Hematopoietic multipotent progenitor cell treated with erythropoietin and hydrocortisone succinate and interleukin-3 and kit ligand, for 4 days (in vitro differentiated cells): ENCODE measurements at places on chromosomes 4 and X.

DNA sequence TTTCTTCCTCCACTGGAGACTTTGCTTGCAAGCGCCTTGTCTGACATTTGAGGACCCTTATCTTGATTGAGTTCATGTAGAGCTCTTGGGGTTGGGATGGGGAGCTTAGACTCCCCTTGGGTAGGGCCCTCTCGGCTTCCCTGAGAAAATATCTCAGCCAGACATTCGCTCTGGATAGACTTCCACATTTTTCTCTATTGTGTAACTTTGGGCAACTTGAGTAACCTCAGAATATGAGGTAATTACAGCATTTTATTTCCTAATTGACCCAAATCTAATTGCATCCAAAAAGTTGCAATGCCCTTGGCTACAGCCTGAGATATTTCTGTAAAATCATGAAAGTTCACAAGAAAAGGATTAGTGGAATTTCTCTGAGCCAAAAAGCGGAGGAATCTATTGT is 102.8 kb upstream of the MXRA5 start:
- DNase-seq, result no peak

- DNase-seq, result no peak
These were observed 86.1 kb downstream of the USP46 start for GRCh38 chr4:52572936-52573485.

DNA sequence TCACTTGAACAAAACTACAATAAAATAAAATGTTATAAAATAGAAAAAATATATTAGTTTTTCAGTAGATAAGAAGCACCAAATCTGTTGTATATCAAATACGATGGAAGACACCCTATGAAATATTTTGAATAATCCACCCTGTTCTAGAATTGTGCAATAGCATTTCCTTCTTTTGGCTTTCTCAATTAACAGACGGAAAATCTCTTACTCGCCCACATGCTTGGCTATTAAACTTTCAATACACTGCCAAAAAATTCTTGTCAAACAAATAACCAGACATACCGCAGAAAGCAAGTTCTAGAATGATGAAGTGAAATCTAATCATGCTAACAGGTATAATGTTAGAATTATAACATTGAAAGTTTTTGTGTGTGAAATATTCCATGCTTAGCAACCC is 671.6 kb upstream of the SLIT2 start:
- DNase-seq, result no peak

GRCh38 chr4:106694232-106694631 is 325.7 kb upstream of the GIMD1 start:
- DNase-seq, result peak; percentile 32

GRCh38 chr4:3220476-3221183 is 28.3 kb upstream of the MSANTD1 start:
- no peak for DNase-seq

- no peak for DNase-seq
These were observed 177.2 kb downstream of the VSIG4 start for GRCh38 chrX:65862638-65863037.

- peak; percentile 84 for DNase-seq
These were observed 28.1 kb downstream of the GPAT3 start for GRCh38 chr4:83563998-83564397.

- DNase-seq, result no peak
These were observed 138.8 kb downstream of the PDLIM5 start for GRCh38 chr4:94590493-94590892.

GRCh38 chr4:111631215-111631999 is 513.8 kb upstream of the FAM241A start:
- peak; percentile 53 for DNase-seq

DNA sequence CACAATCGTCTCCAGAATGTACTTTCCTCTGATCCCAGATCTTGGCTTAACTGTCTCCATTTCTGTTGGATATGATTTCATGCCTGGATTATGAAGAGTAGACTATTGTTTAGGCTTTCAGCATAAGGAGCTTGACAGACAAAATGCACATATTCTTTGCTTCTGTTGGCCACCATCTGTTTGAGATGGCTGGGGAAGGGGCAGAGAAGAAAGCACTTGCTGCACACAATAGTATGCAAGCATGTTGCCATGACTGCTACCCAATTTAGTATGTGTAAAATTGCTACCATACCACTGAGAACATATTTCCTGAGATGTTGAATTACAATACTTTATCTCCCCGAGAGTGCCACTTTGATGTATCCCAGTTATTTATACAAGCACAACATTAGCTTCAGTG is 127.9 kb upstream of the BMPR1B start:
- DNase-seq, result no peak

- no peak for DNase-seq
These were observed 132.9 kb upstream of the SPANXC start for GRCh38 chrX:141375011-141375760.

GRCh38 chr4:98377559-98377958 is 116.4 kb downstream of the RAP1GDS1 start:
- DNase-seq, result no peak

DNA sequence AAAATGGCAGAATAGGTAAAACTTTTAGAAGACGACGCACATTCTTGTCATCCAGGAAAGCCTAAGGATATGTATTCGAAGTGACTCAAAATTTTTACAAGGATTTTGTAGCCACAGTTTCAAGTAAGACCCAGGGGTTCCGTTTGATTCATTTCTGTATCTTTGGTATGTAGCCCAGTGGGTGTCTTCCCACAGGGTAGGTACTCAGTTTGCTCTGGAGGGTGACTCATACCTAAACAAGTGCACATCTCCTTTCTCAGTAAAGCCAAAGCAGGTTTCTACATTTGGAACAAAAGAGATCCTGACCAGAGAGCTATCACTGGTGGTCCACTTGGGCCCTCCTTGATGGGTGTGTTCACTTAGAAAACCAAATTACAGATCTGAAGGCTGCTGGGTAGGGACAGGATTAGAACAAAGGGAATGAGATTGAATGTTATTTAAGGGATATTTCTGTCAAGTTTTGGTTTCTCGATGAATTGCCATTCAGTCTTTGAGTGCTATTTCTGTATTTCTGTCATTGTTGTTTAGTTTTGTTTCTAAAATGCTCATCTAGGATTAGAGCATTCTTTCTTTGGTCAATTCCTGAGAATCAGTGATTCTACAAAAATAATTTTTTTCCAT is 56.1 kb downstream of the PLS3 start:
- no peak for DNase-seq

GRCh38 chrX:41336447-41336846 is 2.5 kb downstream of the DDX3X start:
- no peak for DNase-seq

GRCh38 chr4:90951037-90951436 is 823.8 kb downstream of the CCSER1 start:
- no peak for DNase-seq

DNA sequence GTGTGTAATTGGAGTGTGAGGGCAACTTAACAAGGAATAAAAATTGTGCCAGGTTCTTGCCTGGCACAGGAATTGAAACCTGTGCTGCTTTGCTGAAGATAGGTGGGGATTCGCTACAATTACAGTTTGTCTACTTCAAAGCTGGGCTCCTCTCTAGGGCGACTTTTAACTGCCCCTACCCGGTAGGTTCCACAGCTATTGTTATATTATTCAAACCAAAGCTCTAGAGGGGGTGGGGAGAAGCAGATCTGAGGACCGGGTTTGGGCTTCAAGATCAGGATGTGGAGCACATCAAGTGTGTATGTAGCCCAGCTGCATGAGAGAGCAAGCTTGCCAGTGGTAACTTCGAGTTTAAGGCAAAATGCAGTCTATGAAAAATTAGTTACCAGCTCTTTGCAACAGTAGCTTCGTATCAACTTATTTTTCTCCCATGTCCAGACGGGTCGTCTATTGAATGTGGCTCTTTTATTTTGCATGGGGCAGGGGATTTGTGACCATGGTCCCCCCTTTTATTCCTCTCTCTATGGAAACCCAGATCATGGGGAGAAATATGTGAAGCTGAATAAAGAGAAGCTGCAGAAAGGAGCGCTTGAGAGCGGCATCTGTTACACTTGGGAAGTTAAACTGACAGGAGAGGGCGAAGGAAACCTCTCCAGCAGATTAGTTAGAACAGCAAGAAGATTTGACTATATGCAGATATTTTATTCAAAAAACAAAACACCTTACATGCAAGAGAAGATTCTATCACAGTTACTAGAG is 3.2 kb upstream of the POU3F4 start:
- no peak for DNase-seq

GRCh38 chr4:137635601-137636000 is 103.3 kb upstream of the PCDH18 start:
- DNase-seq, result no peak

- DNase-seq, result no peak
These were observed 50.8 kb upstream of the NUDT10 start for GRCh38 chrX:51281758-51282318.

GRCh38 chrX:134000260-134001245 is 15.2 kb upstream of the GPC3 start:
- DNase-seq, result no peak

DNA sequence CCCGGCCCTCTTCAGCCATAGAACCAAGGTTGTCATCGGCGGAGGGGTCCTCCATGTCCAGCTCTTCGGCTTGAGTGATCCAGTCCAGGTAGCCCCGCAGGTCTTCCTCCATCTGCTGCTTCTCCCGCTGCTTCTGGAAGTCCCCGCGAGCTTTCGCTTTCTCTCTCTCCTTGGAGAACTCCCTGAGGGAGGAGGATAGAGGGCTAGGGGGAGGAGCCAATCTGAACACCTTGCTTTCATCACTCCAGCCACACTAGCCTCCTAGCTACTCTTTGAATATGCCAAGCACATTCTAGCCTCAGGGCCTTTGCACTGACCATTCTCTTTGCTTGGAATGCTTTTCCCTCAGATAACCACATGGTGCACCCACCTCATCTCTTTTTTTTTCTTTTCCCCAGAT is 6.2 kb downstream of the CACNA1F start:
- no peak for DNase-seq

DNA sequence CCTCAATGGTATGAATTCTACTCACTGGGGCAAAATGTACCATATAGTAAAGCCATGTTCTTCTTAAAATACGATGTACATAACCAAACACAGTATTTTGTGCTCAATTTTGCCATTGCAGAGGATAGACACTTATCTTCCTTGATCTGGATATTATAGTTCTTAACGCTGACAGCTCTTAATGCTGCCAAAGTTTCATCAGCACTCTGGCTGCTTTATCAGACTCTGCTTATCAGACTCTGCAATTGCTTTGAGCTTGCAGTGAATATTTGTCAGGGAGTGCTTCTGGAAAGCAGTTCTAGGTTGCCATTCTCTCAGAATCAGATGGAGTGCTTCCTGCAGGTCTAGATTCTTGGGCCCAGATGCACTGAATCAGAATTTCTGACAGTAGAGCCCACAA is 863.1 kb downstream of the CCSER1 start:
- peak; percentile 1 for DNase-seq

DNA sequence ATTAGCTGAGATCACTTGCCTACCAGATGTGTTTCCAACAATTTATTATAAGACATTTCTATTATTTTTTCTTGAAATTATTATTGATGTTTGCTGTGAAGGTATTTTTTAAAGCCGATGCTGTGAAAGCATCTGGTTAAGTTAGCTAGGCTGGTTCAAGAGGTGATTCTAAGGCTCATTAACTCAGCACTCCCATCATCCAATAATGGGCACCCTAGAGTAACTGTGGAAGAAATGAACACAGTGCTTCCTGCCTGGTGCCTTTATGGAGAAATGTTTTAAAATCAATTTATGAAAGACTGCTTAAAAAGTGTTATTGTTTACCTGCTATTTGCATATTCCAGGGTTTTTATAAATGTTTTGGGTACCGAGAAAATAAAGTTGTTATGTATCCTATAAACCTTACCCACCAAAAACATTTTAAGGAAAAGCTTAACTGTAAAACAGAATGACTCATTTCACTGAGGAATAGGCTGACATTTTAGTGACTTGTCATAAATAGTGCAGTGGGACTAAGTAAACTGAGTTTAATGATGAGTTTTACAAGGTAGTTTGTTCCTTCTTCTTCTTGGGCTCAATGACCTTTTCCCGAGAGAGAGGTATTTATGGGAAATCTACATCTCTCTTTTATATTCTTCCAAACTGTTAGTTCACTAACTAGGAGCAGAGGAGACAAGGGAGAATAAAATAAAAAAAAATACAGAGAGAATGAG is 310.0 kb upstream of the AADAT start:
- no peak for DNase-seq

GRCh38 chr4:109861916-109862511 is 14.1 kb downstream of the LRIT3 start:
- no peak for DNase-seq

DNA sequence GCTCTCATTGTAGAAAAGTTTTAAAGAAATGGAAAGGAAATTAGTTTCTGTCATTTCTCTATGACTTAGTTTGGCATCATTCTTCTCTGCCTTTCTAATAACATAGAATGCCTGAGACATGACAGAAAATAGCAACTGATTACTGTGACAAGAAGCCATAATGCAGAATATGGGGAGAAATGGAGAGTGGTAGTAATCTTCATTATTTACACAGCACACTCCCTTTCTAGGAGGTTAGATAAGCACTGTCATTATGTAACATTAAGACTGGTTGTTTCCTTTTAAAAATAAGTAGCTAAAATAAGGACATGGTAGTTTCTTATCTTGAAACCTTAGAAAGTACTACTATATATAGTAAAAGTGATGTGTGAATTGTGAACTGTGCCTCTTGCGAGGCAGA is 1227.9 kb upstream of the PABPC4L start:
- DNase-seq, result no peak

- no peak for DNase-seq
These were observed 103.2 kb upstream of the PABPC5 start for GRCh38 chrX:91331476-91331875.

DNA sequence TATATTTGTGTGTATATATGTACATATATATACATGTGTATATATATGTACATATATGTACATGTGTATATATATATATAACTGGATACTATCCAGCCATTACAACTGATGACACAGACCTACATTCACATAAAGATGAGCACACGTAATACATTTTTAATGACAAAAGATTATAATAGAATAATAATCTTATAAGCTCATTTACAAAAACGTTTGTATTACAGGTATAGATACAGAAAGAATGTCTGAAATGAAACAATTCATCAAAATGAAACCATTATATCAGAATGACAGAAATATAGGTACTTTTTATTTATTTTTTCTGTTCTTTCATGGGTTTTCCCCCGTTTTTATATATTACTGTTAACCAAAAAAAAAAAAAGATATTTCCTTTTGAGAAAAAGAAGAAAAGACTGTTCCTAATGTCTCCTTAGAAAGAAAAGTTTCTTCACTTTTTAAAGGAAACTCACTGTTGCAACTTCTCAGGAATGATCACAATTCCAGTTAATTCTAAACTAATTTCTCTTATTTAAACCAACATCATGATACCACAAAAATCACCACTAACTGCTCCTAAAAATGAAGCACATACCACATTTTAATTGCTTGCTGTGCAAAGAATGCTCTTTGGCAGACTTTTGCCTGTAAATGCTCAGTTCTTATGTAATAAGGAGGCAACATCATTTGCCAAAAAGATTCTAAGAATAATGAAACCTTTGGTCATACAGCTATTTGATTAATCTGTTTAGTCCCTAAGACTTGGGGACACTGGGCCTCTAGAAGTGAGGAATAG is 18.9 kb downstream of the LEF1 start:
- no peak for DNase-seq

- no peak for DNase-seq
These were observed 33.9 kb downstream of the TMPRSS11A start for GRCh38 chr4:67929426-67929825.

GRCh38 chr4:54224996-54225597 is 4.0 kb upstream of the PDGFRA start:
- no peak for DNase-seq
